ENCODE measurements at places on chromosomes 1 and 21.

- DNase-seq, result no peak
Observed at GRCh38 chr21:45406801-45407628, 2.0 kb downstream of the COL18A1 start.

DNA sequence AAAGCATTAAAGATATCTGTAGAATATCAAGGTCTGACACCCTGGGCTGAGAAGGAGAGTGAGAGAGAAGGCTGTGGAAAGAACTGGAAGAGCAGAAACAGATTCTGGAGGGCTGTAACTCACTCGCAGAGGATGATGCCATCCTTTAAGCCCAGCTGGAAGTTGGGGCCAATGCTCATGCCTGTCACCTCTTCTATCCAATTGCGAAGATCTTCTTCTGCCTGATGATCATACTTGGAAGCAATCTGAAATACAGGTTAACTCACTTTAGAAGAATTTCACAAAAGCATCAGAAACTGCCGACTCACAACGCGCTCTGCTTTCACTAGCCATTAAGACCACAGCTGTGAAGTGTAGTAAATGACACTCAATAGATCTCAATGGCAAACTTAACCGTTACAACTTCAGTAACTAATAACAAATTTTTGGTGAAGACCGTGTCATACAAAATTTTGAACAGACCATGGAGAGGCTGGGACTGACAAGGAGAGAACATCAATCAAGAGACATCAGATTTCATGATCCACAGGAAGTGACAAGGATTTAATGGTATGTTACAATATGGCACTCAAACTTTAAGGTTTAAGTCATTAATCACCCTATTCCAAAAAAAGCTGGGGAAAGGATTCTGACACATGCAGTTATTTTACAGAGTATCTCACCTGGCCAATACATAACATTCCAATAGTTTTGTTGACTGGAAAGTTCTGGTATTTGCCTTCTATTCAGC, 23.5 kb downstream of the CNN3 start:
- DNase-seq, result no peak

GRCh38 chr1:54291276-54292001, 91.5 kb downstream of the MRPL37 start:
- DNase-seq, result no peak

DNA sequence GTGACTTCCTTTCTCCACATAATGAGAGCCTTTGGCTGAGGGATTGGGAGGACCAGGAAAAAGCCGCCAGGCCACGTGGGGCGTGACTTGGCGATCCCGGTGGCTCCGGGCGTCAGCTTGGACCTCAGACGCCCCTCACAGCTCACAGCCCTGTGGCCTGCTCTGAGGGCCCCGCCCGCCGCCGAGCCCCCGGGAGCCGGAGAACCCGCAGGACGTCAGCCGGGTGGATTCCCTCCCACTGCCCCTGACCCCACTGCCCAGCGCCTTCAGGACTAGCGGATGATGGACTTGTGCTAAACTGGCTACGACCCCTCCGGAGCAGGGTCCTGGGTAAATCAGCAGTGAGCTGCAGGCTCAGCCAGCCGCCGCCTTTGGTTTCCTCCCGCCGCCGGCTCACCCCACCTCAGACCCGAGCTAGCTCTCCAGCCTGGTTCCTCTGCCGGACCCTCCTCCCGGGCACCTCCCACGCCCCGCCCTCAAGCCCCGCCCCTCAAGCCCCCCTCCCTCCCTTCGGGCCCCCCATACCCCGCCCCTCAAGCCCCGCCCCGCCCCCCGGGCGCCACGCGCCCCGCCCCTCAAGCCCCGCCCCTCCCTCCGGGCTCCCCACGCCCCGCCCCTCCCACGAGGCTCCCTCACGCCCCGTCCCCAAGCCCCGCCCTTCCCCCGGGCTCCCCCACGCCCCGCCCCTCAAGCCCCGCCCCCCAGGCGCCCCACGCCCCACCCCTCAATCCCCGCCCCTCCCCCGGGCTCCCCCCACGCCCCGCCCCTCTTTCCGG, 10.0 kb upstream of the FAAP20 start:
- DNase-seq, result no peak

- DNase-seq, result no peak
Observed at GRCh38 chr1:163664671-163665335, 343.0 kb downstream of the NUF2 start.

- no peak for DNase-seq
Observed at GRCh38 chr1:161088587-161089110, 709 bp downstream of the NECTIN4 start.

DNA sequence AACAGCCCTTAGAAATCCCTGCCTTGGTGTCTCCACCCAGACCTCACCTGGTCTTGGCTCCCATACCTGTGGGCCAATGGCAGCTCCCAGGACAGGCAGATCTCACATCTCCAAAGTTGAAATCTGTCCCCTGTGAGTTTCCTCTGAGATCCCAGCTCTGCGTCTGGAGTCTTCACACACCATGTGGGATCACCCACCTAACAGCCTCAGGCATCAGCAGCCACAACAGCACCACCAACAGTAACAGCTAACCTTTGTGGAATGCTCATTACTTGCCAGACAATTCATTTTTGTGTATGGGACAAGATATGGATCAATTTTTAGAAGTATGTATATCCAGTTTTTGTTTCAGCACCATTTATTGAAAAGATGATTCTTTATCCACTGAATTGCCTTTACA, 523.2 kb downstream of the MATN1 start:
- DNase-seq, result no peak

GRCh38 chr1:54857141-54857540, 29.9 kb downstream of the DHCR24 start:
- no peak for DNase-seq

DNA sequence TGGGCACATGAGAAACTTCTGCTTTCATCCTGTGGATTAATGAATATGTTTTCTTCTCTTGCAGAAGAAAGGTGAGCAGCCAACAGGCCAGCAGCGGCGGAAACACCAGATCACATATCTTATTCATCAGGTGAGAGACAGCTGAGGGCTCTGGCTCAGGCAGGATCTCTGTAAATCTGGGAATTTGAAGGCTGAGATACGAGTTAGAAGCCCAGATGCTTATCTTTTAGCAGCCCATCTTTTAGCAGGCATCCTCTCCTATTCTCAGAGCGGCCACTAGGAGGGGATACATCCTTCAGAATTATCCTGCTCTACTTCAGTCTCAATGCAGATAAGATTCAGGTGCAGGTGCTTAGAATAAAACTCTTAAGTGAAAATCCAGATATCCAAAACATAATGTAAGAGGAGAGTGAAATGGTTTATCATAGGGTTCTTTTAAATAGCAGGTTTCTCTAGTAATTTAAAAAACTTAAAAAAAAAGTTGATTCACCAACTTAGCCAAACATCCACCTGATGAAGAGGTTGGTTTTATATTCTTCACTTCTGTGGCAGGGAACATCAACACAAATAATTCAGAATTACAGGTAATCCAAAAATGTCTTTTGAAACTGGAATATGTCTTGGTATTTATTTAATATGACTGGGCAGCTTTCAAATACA, 19.3 kb downstream of the SH2D2A start:
- no peak for DNase-seq

GRCh38 chr1:192958871-192959270, 100.3 kb downstream of the UCHL5 start:
- DNase-seq, result no peak

DNA sequence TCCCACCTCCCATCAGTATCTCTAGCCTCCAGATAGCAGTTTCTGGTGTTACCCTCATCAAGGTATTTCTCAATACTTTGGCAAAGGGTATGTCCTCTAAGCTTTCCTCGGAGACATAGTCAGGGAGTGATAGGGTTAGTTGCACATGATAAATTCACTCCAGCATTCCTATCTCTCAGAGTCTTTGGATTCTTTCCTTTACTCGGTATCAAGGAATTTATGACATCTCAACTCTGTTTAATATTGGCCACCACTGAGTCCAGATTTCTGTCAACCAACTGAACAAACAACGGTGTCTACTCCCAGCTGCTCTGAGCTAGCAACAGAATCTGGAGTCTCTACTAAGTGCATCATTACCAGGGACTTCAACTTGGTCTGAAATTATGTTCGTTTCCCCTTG, 233.4 kb downstream of the TM2D1 start:
- DNase-seq, result no peak

DNA sequence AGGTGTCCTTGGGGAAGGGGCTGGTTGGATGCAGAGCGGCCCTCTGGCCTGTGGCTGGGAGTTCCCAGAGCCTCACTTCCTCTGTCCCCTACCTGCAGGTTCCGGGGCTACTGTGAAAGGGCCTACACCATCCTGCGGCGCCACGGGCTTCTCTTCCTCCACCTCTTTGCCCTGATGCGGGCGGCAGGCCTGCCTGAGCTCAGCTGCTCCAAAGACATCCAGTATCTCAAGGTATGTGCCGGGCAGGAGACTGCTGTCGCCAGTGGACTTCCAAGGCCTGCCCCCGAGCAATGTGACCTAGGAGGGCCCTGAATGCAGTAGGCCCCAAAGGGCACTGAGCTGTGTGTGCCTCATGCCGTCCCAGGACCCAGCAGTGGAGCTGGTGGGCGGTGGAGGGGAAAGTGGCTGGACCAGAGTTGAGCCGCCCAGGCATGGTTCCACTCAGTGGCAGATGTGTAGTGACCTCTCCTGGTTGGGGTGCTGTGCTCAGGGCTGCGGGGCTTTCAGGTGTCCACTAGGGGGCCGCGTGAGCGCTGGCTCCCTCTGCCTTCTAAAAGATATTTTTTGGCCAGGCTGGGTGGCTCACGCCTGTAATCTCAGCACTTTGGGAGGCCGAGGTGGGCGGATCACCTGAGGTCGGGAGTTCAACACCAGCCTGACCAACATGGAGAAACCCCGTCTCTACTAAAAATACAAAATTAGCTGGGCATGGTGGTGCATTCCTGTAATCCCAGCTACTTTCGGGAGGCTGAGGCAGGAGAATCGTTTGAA, 73.4 kb downstream of the PIK3CD start:
- DNase-seq, result peak; percentile 59

GRCh38 chr1:80155371-80155770, 1148.8 kb upstream of the ADGRL4 start:
- no peak for DNase-seq

- DNase-seq, result peak; percentile 65
Observed at GRCh38 chr1:150976879-150977694, 2.5 kb upstream of the CERS2 start.

- DNase-seq, result no peak
Observed at GRCh38 chr1:207910591-207911354, at the start of gene CD34. Gene CD34, minus strand, starts transcription at chr1:207911125. Its CDS starts 45 bp downstream, at chr1:207911080.

- DNase-seq, result no peak
Observed at GRCh38 chr1:54460351-54460750, 54.2 kb upstream of the SSBP3 start.

DNA sequence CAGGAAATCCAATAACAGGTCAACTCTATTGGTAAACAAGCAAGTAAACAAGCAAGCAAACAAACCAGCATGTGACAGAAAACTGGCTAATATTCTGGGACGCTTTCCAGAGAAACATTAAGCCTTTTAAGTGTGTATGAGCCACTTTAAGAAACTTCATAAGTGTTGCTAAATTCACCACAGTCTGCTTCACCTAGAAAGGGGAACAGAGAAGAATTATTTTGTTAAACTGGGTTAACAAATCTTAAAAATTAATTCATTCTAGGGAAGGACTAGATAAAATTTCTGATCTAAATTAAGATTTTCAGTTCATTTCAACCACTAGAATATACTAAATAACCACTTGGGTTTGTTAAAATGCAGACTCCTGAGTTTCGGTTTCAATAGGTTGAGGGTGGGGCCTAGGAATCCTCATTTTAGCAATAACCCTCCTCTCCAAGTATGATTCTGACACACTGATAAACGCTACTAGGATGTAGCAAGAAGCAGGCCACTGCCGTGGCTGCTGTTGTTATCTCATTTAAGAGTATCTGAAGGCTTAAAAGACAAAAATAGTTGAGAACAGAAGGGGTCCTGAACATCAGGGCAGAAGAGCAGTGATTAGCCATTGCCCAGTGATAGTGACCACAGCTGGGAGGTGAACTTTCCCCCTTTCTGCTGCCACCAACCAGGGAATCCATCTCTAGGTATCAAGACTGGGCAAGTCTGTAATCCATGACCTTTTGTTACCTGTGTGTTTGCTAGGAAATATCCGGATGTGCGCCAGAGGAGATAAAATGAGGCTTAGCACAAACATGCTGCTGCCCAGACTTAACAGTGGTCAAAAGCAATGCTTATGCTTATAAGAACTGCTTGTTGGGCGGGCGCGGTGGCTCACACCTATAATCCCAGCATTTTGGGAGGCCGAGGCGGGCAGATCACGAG, 11.2 kb downstream of the CREG1 start:
- no peak for DNase-seq

GRCh38 chr1:145707183-145707867, at the start of gene PDZK1:
Gene PDZK1, minus strand, starts transcription at chr1:145707368. Its CDS starts 19,347 bp downstream, at chr1:145688021.
- no peak for DNase-seq

DNA sequence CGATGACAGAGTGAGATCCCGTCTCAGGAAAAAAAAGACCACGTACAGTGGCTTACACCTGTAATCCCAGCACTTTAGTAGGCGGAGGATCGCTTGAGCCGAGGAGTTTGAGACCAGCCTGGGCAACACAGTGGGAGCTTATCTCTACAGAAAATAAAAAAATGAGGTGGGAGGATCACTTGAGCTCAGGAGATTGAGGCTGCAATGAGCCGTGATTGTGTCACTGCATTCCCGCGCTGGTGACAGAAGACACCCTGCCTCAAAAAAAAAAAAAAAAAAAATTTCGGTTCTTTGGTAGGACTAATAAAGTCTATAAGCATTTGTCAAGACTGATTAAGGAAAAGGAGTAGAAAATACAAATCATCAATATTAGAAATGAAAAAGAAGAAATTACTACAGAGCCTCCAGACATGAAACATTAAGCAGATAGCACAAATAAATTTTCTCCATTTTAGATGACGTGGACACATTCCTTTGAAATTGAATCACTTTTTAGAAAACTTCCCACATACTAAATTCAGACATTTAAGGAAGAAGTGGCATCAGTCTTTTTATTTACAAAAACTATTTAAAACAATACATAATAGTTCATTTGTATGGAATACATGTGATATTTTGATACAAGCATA, 30.4 kb downstream of the MORC3 start:
- DNase-seq, result no peak

DNA sequence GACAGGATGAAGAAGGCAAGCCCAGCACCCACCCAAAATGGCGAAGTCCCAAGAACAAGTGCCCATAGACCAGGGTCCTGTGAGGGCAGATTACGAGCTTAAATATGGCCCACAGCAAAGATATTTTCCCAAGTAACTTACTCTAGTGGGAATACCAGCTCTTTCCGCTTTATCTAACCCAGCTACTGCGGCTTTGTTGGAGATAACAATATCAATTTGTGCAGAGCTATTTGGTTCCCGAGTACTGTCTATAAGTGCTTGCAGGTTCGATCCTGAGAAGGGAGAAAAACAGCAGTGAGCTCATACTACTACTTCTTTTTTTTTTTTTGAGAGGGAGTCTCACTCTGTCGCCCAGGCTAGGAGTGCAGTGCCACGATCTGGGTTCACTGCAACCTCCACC, 14.3 kb upstream of the DNAJC28 start:
- DNase-seq, result no peak

- DNase-seq, result no peak
Observed at GRCh38 chr1:12552951-12553921, 64.8 kb downstream of the DHRS3 start.
